T-helper 17 cell (primary cell): ENCODE measurements at places on chromosomes 2 and 18. TPM values are rescaled to one million over a fixed set of nuclear protein-coding genes. Genes with fewer than 3 reads are reported as not detected.
A peak's percentile ranks its signal among the peaks of the same experiment; 100 is the strongest.

DNA sequence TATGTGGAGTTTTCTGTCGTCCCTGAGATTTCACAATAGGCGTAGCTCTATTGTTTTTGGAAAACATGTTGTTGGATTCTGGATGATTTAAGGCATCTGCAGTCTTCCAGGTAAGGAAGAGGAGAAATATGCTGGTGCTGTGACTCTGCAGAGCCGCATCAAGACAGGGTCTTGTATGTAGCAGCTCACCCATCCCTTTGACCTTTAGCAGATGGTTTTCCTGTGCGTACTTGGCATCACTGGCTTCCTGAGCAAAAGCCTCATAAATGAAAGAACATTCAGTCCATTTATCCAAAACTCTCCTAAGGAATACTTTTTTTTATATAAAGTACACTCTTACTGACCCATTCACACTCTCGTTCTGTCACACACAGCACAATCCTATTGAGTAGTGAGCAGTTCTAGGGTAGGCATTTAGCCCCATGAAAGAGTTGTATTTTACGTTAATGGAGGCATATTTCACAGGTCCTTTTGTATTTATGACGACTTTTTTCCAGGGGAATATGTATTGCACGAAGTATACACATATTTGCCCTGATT, 443.9 kb downstream of the STK39 start:
- H3K27ac ChIP-seq: no peak overlapping the region
- no peak for DNase-seq
- no peaks in the 10 kb centered on the region for H3K4me1 ChIP-seq
- H3K27me3 ChIP-seq: no peaks in the 10 kb centered on the region

DNA sequence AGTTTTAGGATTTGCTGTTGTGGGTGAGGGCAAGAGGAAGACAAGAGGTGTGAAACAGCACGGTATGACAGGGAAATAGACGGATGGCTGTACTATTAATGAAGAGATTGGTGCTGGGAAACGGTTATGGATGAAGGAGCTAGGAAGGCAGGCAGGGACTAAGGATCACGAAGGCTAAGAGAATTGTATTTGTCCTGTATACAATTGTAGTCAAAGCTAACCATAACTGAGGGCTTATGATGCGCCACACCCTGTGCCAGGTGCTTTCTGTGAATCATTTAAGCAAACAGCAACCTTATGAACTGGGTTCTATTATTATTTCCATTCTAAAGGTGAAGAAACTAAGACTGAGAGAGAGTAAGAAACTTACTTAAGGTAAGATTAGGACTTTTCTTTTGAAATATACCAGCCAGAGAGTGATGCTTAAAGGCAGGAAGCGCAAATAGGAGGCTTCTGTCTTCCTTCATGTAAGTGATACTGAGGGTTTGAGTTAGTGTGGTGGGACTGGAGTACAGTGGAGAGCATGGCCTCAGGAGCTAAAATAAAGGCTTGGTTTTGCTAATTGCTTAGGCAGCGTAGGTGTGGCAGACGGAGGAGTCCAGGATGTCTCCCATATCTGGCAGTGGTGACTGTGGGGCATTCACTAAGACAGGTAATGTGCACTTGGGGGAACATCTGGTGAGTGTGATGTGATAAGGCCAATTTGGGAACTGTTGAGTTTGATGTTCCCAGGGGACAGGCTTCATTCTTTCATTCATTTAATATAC, 85.8 kb downstream of the PLEKHM3 start:
- no peaks in the 10 kb centered on the region for H3K27me3 ChIP-seq
- no peak overlapping the region for H3K4me3 ChIP-seq
- H3K4me1 ChIP-seq: peaks cover 14% of the 10 kb centered on the region
- no peak for DNase-seq
- peaks cover 17% of the 10 kb centered on the region for H3K36me3 ChIP-seq

Gene SLC40A1
- 92.7 TPM for total RNA-seq

Gene ATL2
- 56.9 TPM for total RNA-seq

DNA sequence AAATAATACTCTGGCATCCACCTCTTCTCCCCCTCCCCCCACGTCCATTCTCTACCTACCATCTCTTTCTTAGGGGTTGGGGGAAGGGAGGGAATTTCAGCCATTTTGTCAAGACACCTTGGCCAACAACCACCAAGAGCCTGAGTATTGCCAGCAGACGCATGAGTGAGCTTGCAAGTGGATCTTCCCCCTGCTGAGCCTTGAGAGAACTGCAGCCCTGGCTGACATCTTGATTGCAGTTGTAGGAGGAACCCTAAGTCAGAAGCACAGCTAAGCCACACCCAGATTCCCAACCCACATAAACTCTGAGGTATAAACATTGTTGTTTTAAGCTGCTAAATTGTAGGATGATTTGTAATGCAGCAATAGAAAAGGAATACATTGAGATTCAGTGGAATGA, 165.6 kb downstream of the TMEFF2 start:
- peaks cover 2% of the 10 kb centered on the region for H3K36me3 ChIP-seq
- H3K4me1 ChIP-seq: no peaks in the 10 kb centered on the region
- H3K27ac ChIP-seq: no peak overlapping the region
- H3K4me3 ChIP-seq: no peak overlapping the region

- no peak overlapping the region for H3K27ac ChIP-seq
- H3K4me3 ChIP-seq: no peak overlapping the region
- peaks cover 9% of the 10 kb centered on the region for H3K27me3 ChIP-seq
- no peaks in the 10 kb centered on the region for H3K36me3 ChIP-seq
- H3K4me1 ChIP-seq: peaks cover 13% of the 10 kb centered on the region
These were observed 23.6 kb downstream of the KCTD1 start for GRCh38 chr18:26524504-26525351.

DNA sequence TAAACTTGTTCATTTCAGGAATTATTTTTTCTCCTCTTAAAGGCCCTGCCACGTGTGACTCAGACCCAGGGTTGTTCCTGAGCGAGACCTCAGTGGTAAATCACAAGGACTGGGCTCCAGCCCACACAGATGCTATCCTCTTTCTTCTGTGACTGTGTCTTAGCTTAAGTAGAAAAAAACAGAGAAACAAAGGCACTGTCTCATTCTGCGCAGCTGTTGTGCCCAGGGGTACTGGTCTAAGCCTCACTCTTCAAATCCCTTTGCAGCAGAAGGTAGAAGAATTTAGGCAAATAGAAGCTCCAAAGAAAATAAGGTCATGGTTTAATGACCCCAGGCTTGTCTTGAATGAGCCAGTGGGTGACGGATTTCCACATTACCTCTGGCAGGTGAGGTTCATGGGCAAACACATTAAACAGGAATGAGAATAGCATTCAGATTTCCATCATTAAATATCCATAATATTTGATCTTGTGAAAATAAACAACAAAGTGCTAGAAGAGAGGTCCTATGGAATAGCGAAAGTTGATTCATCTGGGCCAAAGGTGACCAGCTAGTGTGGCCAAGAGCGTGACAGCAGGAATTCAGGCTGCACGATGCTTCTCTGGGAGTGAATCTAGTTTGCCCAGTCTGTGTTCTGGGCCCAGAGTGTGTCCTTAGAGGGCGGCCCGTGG, 63.3 kb downstream of the LIPG start:
- peaks cover 2% of the 10 kb centered on the region for H3K36me3 ChIP-seq
- peaks cover 46% of the 10 kb centered on the region for H3K27me3 ChIP-seq
- DNase-seq: no peak
- no peak overlapping the region for H3K27ac ChIP-seq
- no peak overlapping the region for H3K4me3 ChIP-seq

Gene MORN2
- total RNA-seq: 1.4 TPM

DNA sequence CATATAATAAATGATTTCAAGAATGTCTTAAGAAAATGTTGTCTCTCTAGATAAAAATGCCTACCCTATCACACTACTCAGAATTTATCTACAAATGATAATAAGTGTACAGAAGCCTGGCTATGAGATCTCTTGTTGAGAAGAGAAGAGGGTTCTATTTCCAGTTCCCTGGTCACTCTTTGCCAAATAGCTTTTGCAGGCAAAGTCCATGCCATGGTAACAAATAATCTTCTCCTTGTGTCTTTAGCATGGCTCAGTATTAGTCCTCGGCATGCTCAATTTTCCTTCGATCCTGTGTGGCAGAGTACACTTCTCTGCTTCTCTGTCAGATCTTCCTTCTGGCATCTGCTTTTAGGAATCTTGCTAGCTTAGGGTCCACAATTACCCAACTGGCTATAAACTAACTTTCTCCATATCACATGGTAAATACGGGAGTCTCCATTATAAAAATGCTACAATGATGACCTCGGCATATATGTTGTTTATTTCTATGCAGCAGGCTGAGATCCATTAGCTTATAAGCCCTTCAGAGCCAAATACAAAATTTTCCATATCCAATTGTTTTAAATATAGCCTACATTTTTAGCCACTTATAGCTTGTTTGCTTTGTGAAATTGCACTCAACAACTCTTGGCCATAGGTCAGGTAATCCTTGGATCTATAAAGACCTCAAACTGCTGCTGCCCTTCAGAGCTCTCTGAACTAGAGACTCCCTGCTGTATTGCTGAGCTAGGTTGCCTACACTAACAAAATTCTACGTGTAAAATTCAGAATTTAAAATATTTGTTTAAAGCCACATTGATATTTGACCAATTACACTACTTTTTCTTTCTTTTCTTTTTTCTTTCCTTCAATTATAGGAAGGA, 157.5 kb downstream of the FSIP2 start:
- no peaks in the 10 kb centered on the region for H3K27me3 ChIP-seq
- no peak overlapping the region for H3K4me3 ChIP-seq
- H3K27ac ChIP-seq: no peak overlapping the region

GRCh38 chr2:234399451-234400246, 97.2 kb downstream of the ARL4C start:
- H3K36me3 ChIP-seq: no peaks in the 10 kb centered on the region
- no peaks in the 10 kb centered on the region for H3K27me3 ChIP-seq
- DNase-seq: no peak
- H3K4me3 ChIP-seq: no peak overlapping the region

- peak overlapping the region; percentile 92 for H3K27ac ChIP-seq
- no peak for DNase-seq
- H3K27me3 ChIP-seq: no peaks in the 10 kb centered on the region
- H3K4me1 ChIP-seq: peaks cover 33% of the 10 kb centered on the region
These were observed 82.1 kb upstream of the POMC start for GRCh38 chr2:25250331-25251070.

DNA sequence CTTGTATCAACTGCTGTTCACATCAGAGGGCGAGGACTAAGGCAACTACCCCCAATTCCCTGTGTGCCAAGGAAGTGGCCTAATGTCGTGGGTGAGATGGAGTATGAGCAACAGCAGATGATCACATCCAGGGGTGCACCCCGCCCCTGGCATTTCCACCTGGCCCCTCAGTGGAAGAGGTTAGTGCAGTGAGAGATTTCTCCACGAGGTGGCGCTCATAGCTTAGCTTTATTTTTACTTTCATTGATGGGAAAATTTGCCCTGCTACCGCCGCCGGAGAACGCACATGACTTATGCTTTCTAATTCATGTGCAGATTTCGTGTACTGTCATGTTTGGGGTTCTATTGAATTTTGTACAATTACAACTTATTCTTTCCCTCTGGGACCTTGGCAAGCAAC, 470.6 kb upstream of the MEX3C start:
- H3K36me3 ChIP-seq: no peaks in the 10 kb centered on the region
- H3K27me3 ChIP-seq: peaks cover 45% of the 10 kb centered on the region
- H3K27ac ChIP-seq: no peak overlapping the region
- H3K4me3 ChIP-seq: no peak overlapping the region
- H3K4me1 ChIP-seq: no peaks in the 10 kb centered on the region
- no peak for DNase-seq

- H3K4me1 ChIP-seq: peaks cover 3% of the 10 kb centered on the region
- H3K36me3 ChIP-seq: peaks cover 4% of the 10 kb centered on the region
- no peak for DNase-seq
- no peak overlapping the region for H3K27ac ChIP-seq
These were observed 54.1 kb downstream of the EPB41L5 start for GRCh38 chr2:120066800-120067547.

GRCh38 chr18:37481491-37481890, 84.1 kb downstream of the CELF4 start:
- H3K27me3 ChIP-seq: peaks cover 36% of the 10 kb centered on the region
- peaks cover 3% of the 10 kb centered on the region for H3K36me3 ChIP-seq
- no peak overlapping the region for H3K4me3 ChIP-seq
- no peak for DNase-seq
- peaks cover 3% of the 10 kb centered on the region for H3K4me1 ChIP-seq

Gene DNAH7
- 0.37 TPM for total RNA-seq

DNA sequence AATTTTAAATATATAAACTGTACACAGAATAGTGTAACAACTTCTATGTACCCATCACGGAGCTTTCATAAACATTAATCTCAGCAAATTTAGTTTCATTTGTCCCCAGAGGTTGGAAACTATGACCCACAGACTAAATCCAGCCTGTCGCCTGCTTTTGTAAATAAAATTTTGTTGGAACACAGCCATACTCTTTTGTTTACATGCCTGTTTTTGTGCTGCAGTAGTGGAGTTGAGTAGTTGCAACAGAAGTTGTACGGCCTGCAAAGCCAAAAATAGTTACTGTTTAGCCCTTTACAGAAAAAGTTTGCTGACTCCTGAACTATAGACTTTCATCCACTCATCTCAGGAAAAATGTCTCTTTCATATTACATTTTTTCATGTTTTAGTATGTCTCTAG, 39.8 kb downstream of the RBM45 start:
- H3K36me3 ChIP-seq: peaks cover 9% of the 10 kb centered on the region
- no peak for DNase-seq
- H3K4me3 ChIP-seq: no peak overlapping the region
- no peak overlapping the region for H3K27ac ChIP-seq
- no peaks in the 10 kb centered on the region for H3K4me1 ChIP-seq

- no peaks in the 10 kb centered on the region for H3K4me1 ChIP-seq
- no peaks in the 10 kb centered on the region for H3K36me3 ChIP-seq
- H3K27me3 ChIP-seq: peaks cover 20% of the 10 kb centered on the region
These were observed 156.1 kb downstream of the MYT1L start for GRCh38 chr2:2174956-2175355.

GRCh38 chr2:171404719-171405118, 29.1 kb downstream of the METTL8 start:
- H3K27me3 ChIP-seq: no peaks in the 10 kb centered on the region
- peaks cover 39% of the 10 kb centered on the region for H3K4me1 ChIP-seq
- H3K27ac ChIP-seq: no peak overlapping the region

- H3K27me3 ChIP-seq: peaks cover 4% of the 10 kb centered on the region
- H3K4me3 ChIP-seq: no peak overlapping the region
- peaks cover 2% of the 10 kb centered on the region for H3K36me3 ChIP-seq
- DNase-seq: no peak
These were observed 201.8 kb downstream of the ZFP36L2 start for GRCh38 chr2:43024515-43025011.

DNA sequence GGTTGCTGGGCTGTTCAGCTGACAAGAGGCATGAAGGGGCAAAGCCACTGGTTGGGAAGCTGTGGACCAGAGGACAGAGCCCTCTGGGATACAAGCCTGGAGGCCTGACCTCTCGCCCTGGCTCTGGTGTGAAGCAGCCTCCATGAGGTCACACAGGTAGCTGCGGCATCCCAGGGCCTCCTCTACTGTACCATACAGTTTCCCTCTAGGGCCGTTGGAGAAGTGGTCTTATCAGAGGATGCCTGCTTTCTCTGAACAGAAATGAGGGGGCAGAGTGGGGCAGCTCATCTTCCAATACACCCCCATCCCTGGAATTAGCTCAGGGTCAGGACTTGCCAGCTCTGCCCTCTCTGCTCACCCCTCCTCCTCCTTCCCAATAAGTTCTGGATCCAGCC, 135.1 kb upstream of the SMAD2 start:
- H3K27ac ChIP-seq: no peak overlapping the region
- no peak for DNase-seq
- peaks cover 2% of the 10 kb centered on the region for H3K36me3 ChIP-seq
- H3K4me3 ChIP-seq: no peak overlapping the region
- H3K27me3 ChIP-seq: peaks cover 22% of the 10 kb centered on the region
